T-helper 2 cell treated with Interferon-gamma antibody and Interleukin-4, amounts not matched to agents 100 ng/mL and 5 ng/mL, for 36 hours (primary cell): ENCODE measurements at places on chromosomes 7 and 10. TPM values are rescaled to one million over a fixed set of nuclear protein-coding genes. Genes with fewer than 3 reads are reported as not detected.

The LRRC61 gene
- total RNA-seq, result 20.7 and 20.9 TPM in 2 replicates

The OR2A7 gene
- 3.9 TPM in 2 replicates for total RNA-seq

The WDR86 gene
- total RNA-seq, result not detected in 2 replicates

The CPA4 gene
- total RNA-seq, result not detected in 2 replicates

The COL13A1 gene
- total RNA-seq, result not detected in 2 replicates

The SFRP5 gene
- total RNA-seq, result not detected in 2 replicates

The CRHR2 gene
- total RNA-seq, result not detected in 2 replicates
